ENCODE measurements at places on chromosomes 16 and 17. TPM values are rescaled to one million over a fixed set of nuclear protein-coding genes. Genes with fewer than 3 reads are reported as not detected.

The TBX2 gene
- not detected for total RNA-seq

The MT3 gene
- 2.5 TPM for total RNA-seq

The CACNG5 gene
- not detected for total RNA-seq

The MYLK3 gene
- 0.22 TPM for total RNA-seq

The PIPOX gene
- 2.0 TPM for total RNA-seq

The TM4SF5 gene
- total RNA-seq = 0.22 TPM

The ARL6IP1 gene
- total RNA-seq = 225 TPM

The ITGAD gene
- not detected for total RNA-seq
